NCI-H524 treated with DMSO at 0.1 percent for 48 hours (cell line): ENCODE measurements at places on chromosomes 16 and 17.

DNA sequence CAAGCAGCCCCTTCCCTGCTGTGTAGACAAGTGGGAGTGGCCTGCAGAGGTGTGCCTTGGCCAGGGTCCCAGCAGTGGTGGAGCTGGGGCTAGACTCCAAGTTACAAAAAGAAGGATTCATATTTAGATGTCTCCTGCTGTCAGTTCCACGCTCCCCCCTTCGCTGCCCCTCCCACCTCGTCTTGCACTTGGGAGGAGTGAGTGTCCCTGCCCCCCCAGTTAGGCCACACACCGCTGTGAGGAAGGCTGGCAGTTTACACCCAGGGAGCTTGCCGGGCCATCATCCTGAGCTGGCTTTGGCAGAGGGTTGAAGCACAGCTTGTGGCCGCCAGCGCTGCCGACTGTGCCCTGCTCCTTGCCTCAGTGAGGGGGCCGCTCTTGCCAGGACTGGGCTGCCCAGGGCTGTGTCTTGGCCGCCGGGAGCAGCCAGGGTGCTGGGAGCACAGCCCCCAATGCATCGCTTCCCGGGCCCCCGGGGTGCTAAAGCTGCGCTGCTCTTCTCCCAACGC lies 44.3 kb downstream of the ELAC2 start:
- DNase-seq: no peak

- no peak for DNase-seq
Measured at GRCh38 chr16:49972280-49972679, 52.7 kb upstream of the CNEP1R1 start.

DNA sequence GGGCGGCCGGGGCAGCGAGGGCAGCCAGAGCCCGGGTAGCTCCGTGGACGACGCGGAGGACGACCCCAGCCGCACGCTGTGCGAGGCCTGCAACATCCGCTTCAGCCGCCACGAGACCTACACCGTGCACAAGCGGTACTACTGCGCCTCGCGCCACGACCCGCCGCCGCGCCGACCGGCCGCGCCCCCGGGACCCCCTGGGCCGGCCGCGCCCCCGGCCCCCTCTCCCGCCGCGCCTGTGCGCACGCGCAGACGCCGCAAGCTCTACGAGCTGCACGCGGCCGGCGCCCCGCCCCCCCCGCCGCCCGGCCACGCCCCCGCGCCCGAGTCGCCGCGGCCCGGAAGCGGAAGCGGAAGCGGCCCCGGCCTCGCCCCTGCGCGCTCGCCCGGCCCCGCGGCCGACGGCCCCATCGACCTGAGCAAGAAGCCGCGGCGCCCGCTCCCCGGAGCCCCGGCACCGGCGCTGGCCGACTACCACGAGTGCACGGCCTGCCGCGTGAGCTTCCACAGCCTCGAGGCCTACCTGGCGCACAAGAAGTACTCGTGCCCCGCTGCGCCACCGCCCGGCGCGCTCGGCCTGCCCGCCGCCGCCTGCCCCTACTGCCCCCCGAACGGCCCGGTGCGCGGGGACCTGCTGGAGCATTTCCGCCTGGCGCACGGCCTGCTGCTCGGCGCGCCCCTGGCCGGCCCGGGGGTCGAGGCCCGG lies 36.1 kb upstream of the ZC3H18 start:
- no peak for DNase-seq

DNA sequence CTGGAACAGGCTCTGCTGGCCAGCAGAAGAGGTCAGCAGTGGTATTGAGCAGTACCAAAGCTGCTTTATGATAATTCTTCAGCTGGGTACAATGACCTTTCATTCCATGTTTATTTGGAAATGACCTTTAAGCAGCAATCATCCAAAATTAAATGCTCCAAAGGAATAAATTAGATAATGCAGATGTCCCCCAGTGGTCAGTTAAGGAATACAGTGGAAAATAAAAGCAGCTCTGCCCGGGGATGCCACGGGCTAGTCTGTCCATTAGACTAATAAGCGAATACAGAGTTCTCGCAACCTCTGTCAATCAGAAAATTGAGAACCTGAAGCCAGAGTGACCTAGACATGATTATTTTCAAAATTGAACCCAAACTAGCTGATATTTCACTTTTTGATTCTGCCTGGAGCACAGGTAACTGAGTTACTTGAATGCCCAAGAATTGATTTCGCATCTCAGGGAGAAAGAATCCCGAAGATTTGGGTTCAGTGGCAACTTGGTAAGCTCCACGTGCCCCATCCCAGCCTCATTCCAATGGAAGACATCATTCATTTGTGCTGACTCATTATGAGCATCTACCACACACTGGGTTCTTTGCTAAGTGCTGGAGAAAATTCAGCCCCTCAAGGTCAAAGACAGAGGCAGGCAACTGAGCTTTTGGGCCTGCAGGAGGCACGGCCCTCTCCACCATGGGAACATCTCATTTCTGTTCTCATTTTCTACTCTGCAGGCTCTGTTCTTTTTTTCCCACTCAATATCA lies 34.4 kb upstream of the SLC39A11 start:
- no peak for DNase-seq

- DNase-seq: no peak
Measured at GRCh38 chr16:84780544-84781376, 39.0 kb upstream of the CRISPLD2 start.

- peak; percentile 14 for DNase-seq
Measured at GRCh38 chr16:13453938-13454553, 465.9 kb upstream of the ERCC4 start.

DNA sequence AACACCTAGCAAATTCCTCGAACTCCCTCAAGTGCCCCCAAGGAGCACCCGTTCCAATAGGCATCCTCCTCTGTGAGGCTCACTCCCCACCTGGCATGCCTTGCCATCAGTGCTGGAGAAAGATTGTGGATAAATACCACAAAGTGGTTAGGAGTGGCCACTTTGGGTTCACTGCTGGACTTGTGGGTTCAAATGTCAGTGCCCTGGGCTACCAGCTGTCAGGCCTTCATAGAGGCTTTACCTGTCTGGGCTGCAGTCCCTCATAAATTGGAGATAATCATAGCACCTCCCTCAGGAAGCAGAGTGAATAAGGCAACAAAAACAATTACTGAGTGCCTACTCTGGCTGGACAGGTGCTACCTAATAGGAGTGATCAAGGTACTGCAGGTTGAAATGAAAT lies 1.5 kb upstream of the SYT17 start:
- DNase-seq: no peak

- DNase-seq: no peak
Measured at GRCh38 chr16:87762071-87762571, 3.7 kb downstream of the KLHDC4 start.

DNA sequence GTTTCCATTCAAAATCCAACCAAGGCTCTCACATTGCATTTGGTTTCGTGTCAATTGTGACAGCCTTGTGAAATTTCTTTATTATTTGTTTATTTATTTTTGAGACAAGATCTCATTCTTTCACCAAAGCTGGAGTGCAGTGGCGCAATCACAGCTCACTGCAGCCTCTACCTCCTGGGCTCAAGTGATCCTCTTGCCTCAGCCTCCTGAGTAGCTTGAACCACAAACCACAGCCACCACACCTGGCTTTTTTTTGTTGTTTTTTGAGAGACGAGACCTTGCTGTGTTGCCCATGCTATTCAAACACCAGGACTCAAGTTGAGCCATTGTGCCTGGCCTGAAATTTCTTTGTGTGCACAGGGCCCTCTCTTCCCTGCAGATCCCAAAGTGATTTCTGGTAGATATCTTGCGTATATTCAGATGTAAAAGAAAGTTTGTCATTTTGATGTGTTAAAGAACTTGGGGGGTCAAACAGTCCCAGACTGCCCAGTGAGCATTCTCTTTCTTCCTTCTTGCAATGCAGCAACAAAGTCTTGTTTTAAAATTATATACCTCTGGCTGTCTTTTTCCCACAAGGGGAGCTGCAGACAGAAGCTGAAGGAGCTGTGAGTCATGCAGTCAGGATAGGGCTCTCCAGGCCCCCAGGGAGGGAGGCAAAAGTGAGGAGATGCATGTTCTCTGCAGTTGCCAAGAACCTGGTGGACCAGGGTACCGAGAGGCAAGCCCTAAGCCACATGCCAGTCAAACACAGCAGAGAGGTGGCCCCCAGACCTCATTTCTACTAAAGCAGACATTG lies 15.5 kb upstream of the USP22 start:
- no peak for DNase-seq

- no peak for DNase-seq
Measured at GRCh38 chr16:86127366-86127765, 228.4 kb downstream of the IRF8 start.

DNA sequence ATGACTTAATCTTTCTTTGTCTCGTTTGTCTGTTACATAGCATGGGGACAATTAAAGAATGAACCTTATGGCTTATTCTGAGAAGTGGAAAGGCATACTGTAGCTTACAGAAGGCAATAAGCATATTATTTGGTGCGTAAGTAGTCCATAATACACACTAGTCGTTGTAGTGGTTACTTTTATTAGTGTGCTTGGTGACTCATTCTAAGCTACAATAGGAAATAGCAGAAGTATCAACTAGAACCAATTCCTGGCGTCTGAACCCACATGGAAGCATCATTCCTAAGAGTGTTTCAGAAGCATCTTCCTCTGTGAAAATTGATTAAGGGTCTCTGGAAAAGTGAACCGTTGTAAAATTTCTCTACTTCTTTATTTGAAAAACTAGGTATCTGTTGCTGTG lies 777.8 kb upstream of the EEF2KMT start:
- DNase-seq: no peak

DNA sequence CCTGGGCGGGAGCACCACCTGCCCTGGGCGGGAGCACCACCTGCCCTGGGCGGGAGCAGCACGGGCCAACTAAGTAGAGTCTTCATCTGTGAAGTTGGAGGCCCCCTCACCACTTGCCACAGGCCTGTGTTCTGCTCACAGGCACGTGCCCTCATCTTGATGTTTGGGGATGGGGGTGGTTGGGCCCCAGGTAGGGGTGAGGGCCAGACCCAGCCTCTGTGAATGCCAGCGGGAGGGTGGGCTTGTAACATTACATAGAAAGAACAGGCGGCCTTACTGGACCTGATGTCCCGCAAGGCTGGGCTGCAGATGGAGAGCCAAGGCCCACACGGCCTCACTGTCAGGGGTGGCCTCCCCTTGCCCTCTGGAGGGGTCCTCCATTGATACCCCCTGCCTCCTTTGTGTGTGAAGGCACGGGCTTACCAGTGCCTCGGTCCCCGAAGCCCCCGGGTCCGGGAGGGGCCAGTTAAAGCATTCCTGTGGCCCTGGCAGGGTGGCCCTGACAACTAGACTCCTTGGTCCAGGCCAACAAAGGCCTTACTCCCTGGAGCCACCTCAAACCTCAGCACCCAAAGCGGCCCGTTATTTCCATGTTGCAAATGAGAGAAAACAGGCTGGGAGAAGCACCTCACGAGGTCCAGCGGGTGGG lies 1.1 kb upstream of the SLC16A3 start:
- no peak for DNase-seq

- DNase-seq: no peak
Measured at GRCh38 chr16:27330542-27330941, 16.8 kb downstream of the IL4R start.

GRCh38 chr17:69335058-69335457 lies 8.1 kb upstream of the ABCA5 start:
- DNase-seq: no peak

DNA sequence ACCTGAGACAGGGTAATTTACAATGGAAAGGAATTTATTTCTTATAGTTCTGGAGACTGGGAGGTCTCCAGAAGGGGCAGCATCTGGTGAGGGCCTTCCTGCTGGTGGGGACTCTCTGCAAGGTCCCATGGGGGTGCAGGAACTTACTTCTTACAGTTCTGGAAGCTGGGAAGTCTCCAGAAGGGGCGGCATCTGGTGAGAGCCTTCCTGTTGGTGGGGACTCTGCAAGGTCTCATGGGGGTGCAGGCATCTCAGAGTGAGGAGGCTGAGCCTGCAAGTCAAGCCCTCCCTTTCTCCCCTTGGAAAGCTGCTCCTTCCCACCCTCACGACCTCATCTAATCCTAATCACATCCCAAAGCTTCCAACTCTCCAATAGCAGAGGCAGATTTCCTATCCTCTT lies 157.4 kb downstream of the FOXL1 start:
- no peak for DNase-seq

DNA sequence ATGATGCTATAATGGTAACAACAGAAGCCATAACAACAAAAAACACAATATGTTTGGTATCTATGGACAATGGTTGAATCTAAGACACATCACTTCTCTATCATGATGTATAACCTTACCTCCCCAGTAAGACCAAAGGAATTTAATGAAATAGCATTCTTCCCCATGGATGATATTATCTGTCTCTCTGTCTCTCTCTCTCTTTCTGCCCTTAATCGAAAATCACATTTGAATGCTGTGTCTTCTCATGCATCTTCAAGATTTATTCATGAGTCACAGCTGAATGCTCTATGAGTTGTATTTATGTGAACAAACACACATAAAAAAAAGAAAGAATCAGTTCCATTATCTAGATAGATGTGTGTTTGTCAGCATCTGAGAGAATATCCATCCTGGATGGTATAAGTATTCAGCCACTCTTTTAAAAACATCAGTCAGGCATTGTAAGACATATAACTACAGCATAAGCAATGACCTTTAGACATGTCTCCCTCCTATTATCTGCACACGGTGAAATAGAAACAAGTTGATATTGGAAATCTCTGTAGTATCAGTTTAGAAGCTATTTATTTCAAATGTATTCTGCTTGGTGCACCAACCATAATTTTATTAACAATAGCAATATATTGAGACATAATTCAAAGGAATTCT lies 433.3 kb downstream of the TOX3 start:
- no peak for DNase-seq

DNA sequence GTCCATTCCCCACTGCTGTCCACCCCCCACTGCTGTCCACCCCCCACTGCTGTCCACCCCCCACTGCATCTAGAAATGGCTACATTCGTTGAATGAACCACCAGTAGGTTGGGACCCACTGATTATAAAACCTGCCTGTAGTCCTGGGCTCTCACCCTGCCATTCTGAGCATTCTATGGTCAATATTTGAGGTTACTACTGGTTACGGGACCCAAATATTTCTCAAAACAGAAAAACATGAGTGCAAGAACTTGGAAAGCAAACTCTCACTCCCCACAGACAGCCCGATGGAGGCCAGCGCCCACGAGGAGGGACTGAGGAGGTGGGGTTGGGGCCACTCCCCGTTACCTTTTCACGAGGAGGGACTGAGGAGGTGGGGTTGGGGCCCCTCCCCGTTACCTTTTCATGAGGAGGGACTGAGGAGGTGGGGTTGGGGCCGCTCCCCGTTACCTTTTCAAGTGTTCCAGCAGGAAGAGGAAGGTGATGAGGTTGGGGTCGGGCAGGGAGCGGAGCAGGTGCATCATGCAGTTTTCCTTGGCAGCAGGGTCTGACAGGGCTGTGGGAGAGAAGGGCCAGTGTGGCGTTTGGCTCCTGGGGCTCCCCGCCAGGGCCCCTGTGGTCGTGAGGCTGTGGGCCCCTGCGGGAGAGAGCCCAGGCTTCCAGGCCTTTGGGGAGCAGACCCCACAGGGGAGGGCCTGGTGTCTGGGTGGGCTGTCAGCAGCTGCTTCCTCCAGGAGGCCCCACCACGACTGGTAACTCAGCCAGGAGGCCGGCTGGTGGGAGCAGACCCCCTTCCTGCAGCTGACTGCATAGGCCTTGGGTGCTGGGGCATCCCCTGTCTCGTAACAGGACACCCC lies 12.5 kb downstream of the TIMM22 start:
- DNase-seq: no peak

GRCh38 chr16:86166414-86166813 lies 267.5 kb downstream of the IRF8 start:
- DNase-seq: no peak

GRCh38 chr17:50661795-50662391 lies 27.2 kb downstream of the ABCC3 start:
- peak; percentile 24 for DNase-seq
